ENCODE measurements at places on chromosomes 11 and 22.

DNA sequence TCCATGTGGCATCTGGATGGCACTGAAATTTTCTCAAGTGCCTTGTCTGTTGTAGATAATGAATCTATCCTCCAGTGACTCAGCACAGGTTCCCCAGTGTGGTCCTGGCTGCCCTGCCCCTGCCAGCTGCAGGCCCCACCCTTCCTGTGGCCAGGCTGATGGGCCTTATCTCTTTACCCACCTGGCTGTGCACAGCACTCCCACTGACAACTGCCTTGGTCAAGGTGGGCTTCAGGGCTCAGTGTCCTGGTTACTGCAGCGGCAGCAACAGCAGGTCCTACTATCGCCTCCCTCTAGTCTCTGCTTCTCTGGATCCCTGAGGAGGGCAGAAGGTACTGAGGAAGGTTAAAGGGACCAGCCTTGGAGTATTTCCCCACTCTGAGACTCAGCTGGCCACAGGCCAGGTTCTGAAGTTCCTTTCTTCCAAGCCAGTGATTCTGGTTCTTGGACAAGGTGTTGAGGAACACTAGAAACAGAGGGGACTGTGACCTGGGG lies 3.1 kb downstream of the HMBS start:
- no peak for DNase-seq

DNA sequence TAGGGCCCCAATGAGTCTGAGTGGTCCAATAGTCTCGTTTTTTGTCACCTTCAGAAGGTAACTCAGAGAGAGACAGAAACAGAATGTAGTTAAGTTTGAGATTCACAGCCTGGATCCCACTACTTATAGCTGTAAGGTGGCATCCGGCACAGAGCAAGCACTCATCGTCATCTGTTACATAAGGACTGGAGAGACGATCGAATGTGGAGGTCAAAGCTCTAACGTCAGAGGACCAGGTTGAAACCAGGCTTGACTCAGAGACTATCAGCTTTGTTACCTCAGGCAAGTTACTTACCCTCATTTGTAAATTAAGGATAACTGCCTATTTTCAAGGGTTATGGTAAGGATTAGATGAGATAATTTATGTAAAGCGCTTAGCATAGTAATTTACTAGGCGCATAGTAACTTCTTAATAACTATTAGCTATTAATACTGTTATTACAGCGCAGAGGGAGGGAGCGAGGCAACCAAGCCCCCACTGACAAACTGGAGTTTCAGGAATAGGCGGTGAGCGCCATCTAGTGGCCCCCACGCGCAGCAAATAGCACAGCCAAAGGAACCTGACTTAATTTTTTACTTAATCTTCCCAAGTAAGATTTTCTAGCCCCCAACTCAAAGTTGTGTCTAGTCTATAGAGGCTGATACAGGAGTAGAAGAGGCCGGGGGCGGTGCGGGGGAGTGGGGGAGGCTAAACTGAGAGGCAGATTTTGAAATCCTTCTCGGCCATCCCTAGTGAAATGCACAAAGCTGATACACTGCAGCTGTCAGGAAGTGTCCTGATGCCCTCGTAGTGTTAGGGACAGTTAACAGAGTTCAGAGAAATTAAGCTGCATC lies 29.0 kb upstream of the API5 start:
- DNase-seq = peak; percentile 25

DNA sequence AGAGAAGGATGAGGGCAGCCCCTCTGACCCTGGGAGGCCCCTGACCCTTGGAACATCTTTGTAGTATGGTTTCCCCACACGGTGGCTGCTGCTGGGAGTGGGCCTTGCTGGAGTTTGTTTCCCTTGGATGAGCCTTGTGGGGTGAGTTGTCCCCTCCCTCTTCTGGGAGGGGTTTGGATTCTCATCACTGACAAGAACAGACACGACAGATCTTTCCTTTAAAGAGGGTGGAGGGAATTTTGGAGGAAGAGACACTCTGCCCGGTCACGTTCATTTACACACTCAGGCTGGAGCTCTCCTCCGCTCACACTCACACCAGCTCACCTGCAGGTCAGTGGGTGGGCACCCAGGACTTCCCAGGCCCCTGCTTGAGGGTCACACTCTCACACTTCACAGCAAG lies 31.7 kb downstream of the POU2F3 start:
- DNase-seq = no peak

DNA sequence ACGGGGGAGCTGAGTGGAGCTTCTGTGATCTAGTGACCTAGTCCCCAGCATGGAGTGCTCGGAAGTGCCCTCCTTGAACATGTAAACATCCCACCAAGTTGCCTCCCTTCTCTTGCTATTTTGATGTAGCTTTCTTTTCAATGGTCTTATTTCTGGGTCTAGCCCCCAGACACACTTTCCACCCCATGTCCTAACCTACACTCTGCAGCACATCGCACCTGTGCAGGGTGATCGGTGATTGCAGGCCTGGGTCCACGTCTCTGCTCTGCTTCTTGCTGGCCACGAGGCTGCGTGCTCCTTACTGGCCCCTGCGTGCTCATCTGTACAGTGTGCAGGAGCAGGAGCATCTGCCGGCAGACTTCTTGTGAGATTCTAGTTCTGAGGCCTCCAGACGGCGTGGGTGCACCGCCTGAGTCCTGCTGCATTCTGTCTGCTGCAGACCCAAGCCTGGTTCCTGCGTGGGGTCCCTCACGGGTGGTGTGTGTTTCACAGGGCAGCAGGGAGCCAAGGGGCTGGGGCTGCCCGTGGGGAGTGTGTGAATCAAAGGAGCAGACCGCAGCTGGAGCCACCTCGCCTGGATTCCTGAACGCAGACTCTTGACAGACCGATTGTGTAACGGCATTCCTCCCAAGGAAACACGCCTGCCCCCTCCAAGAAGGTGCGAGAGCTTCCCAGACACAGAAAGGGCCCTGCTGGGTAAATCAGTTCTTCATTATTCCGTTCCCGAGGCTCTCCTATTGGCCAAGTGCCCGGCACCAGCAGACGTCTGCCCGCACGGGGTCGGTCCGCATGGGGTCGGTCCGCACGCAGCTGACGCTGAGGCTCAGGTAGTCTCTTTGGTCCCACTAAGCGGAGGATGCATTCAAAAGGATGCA lies 44.4 kb upstream of the MYEOV start:
- no peak for DNase-seq

DNA sequence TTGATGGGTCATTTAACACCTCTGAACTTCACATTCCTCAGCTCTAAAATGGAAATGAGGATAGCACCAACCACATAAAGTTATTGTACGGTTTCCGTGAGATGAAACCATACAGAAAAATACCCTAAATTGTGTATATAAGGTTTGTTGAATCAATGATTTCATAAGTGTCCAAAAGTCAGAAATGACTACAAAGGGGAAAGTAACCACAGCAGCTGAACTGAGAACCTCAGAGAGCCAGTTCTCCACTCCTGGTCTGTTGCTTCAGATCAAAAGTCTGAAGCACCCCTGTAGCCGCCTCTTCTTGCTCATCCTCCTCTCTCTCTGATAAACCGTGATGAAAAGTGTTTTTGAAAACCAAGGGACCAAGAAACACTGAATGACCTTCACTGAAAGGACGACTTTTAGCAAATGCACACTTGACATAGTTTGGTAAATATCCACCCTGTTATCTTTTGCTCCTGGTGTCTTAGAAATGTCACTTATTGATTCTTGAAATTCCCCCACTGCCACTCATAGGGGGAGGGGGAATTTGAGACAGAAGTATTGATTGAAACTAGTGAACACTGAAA lies 194.5 kb downstream of the NAV2 start:
- no peak for DNase-seq

GRCh38 chr11:46952553-46952952 lies 16.0 kb downstream of the CSTPP1 start:
- DNase-seq = no peak

DNA sequence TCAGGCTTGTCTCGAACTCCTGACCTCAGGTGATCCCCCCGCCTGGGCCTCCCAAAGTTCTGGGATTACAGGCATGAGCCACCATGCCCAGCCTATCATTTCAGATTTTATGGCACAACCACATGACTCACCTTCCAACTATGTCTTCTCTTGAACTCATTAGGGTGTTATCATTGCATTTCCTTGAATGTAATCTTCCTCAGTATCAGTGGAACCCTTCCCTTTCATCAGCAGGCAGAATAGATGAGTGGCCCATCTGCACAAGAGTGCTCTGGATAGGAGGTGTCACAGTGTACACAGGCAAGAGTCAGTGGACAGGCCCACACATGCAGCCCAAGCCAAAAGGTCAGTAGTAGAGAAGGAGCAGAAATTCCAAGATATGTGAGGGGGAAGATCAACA lies 29.1 kb upstream of the AQP11 start:
- DNase-seq = no peak

- no peak for DNase-seq
These were observed 5.3 kb upstream of the AKIP1 start for GRCh38 chr11:8905528-8906165.

DNA sequence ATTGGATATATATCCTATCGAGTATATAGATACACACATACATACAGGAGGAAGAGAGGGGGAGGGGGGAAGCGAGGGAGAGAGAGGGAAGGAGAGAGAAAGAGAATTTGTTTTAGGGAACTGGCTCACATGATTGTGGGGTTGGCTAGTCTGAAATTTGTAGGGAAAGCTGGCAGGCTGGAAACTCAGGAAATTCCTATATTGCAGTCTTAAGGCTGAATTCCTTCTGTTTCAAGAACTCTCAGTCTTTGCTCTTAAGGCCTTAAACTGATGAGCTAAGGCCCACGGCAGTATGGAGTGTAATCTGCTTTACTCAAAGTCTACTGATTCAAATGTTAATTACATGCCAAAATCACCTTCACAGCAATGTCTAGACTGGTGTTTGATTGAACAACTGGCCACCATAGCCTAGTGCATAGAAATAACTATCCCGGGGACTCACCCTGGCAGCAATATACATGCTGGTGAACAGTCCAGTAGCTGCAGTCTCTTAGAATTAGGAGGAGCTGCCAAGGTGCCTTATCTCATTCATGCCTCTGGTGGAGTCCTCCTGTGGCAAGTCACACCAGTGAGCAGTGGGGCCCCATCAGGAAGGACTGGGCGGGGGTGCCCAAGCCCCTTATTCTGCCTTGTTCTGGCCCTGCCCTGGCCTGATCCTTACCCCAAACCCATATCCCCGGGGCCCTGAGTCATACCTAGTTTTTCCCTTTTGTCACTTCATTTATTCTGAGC lies 59.7 kb upstream of the AMPD3 start:
- no peak for DNase-seq

DNA sequence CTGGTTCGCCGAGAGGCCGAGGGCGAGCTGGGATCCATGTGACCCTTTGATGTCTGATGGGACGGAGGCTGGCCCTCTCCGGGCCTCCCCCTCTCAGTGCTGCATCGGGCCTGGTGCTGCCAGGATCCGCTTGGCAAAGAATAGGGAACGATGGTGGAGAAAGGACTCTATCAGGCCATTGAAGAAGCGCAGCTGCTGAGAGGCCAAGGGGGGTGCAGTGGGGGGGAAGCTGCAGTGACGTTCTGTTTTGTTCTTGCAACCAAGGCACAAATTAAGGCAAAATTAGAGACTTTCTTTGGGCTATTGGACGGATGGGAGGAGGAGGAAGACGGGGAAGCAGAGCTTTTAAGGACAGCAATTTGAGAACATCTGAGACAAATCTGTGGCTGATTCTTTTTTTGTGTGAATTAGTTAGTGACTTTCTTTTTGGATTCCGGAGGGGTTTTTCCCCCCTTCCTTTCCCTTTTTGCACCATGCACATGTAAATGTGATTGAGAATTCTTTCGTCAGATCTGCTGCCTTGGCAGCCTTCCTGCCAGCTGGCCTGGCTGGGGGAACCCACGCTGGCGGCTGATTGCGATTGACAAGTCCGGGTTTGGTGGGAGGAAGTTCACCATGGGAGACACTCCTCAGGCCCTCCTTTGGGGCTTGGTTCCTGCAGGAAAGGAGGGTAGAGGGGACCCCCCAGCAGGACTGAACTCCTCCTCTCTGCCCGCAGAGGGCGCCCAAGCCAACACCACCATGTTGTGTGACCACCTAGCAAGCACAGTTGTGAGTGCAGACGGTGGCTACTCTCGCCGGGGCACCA lies 214.6 kb downstream of the NTM start:
- peak; percentile 15 for DNase-seq

GRCh38 chr22:37330200-37331033 lies 48.1 kb downstream of the CYTH4 start:
- DNase-seq = no peak

DNA sequence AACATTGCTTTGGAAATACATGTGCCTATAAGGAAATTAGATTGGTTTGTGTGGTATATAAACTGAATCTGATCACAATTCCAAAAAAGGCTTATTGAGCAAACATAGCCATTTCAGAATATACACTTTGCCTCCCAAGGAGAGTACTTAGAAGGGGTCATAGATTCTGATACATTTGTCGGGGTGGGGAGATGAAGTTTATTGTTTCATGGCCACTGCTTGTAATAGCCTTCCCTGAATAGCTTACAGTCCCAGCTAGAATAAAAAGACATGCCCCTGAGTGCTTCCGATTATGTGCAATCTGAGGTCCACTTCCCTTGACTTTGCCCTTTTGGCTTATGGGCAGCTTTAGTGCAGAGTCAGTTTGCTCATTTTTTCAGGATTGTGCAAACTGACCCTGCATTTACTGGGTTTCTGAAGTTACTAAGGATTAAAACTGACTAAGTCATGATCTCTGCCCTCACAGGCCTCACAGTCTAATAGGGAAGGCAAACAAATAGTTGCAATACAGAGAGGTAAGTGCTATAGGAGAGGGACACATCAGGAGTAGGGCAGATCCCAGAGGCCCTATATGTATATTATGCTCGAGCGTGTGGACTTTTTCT lies 184.2 kb downstream of the BLID start:
- no peak for DNase-seq

DNA sequence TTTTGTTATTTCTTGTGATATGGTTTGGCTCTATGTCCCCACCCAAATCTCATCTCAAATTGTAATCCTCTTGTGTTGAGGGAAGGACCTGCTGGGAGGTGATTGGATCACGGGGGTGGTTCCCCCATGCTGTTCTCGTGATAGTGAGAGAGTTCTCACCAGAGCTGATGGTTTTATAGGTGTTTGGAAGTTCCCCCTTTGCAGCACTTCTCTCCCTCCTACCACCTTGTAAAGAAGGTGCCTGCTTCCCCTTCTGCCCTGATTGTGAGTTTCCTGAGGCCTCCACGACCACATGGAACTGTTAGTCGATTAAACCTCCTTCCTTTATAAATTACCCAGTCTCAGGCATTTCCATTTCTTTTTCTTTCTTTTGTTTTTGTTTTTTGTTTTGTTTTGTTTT lies 24.4 kb upstream of the SIK2 start:
- DNase-seq = no peak

- no peak for DNase-seq
These were observed 1102.6 kb downstream of the DLG2 start for GRCh38 chr11:84524422-84525051.

DNA sequence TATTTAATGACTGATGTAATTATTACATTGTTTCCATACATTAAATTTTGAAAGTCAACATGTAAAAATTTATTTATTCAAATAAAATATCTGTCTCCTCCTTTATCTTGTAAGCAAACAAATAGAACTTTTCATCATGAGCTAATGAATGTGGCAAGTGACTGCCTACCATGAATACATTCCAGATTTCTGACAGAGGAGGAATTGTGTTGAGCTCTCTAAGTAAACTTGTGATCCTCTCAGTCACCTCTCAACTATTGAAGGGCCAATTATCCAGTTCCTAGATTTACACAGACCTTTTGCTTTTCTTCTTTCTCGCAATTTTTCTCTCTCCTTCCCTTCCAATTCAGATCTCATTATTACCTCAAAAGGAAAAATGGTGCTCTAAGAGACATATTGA lies 21.5 kb downstream of the PRRG4 start:
- DNase-seq = no peak

GRCh38 chr11:3905080-3905953 lies 49.9 kb downstream of the STIM1 start:
- no peak for DNase-seq

GRCh38 chr11:102118937-102119336 lies 8.7 kb downstream of the YAP1 start:
- DNase-seq = no peak
